GM23338 (cell line): ENCODE measurements at places on chromosomes 13 and 19.

DNA sequence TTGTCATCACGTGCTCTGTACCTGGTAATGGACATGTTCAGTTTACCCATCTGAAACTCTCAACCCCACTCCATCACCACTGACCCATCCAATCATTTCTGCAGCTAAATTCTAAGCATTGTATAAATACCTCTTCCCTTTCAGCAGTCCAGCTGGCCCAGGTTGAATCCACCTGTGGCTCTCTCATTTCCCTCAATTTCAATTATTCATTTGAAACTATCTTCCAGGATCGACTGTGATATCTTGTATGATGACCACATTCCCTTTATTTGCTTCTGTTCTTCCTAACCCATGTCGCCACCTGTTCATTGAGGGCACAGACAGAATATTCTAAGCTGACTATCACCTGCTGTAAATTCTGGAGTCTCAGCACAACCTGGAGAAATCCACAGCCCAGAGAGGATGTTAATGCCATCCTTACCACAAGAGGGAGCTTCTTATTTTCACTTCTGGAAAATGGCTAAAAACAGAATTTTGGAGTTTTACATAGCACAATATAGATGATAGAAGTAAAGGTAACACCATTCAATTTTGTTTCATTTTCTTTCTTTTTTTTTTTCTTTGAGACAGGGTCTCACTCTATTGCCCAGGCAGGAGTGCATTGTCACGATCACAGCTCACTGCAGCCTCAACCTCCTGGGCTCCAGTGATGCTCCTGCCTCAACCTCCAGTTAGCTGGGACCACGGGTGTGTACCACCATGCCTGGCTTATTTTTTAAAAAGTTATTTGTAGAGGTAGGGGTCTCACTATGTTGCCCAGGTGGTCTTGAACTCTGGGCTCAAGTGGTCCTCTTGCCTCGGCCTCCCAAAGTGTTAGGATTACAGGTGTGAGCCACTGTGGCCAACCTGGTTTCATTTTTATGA, 38.6 kb downstream of the ZNF823 start:
- peak; percentile 72 for DNase-seq

- DNase-seq: peak; percentile 68
Measured at GRCh38 chr13:37473035-37473434, 125.5 kb downstream of the POSTN start.

- DNase-seq: no peak
Measured at GRCh38 chr19:18183529-18183928, 9.5 kb upstream of the MPV17L2 start.

DNA sequence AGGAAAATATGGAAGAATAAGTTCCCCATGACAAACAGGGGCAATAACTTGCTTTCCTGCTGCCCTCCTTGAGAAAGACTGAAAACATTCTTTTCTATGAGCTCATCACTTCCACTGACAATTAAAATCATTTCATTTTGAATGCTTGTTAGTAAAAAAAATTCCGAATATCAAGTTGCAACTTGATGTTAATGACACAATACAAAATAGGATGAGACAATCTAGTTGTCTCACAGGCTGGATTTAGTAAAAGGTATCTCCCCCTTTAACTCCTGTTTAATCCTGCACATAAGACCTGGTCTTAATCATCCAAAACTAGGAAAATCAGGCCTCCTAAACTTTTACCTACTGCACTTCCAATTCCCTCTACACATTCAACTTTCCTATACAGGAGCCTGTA, 24.7 kb downstream of the IRS2 start:
- no peak for DNase-seq

GRCh38 chr13:21541980-21542379, 62.0 kb downstream of the MICU2 start:
- DNase-seq: no peak

DNA sequence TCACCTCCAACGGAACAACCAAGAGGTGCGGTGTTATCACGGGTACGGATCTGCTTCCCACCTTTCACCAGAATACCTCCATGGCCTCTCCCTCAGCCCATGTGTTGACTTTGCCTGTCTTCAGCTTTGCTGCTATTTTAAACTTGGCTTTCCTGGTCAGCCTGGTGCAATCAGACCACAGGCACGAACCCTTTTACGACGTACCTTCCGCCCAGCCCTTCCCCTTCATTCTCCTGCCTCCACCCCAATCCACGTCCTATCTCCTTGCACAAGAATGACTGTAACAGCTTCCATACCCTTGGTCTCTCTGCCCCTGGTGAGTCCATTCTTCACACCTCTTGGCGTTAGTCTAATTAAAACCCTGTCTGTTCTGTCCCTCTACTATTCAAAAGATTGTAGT, 431.7 kb downstream of the EFNB2 start:
- DNase-seq: no peak

DNA sequence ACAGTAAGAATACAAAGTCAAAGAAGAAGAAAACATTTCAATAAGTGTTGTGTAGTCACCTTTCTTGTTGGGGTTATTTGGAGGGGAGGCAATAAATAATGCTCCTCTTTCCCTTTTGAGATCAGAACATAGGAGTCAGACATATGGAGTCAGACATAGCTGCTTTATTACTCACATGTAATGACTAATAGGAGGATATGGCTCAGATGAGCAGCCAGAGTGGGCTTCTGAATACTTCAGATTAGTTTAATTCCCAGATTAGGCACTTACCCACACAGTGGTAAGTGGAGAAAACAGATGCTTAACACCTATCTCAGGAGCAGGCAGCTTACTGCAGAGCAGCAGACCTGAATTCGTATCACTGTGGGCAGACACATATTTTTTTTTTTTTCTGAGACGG, 31.7 kb upstream of the C1QTNF9B start:
- no peak for DNase-seq

DNA sequence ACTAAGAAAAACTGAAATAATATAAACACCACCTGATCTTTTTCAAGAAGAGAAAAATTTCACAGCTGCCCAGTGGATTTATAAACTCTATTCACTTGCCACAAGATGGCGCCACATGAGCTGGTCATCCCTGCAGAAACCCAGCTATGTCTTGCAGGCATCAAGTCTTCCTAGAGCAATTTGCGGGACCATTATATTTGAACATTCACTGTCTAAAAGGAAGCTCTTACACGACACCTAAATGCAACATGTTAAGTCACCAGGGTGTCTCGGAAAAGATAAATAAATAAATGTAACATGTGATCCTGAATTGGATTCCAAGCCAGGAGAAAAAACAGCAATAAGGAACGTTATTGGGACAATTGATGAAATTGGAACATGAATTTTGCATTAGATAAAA, 20.3 kb upstream of the AKT2 start:
- peak; percentile 91 for DNase-seq

- DNase-seq: no peak
Measured at GRCh38 chr13:107421028-107421427, 794.3 kb downstream of the LIG4 start.

GRCh38 chr19:10620786-10621185, 4.6 kb upstream of the SLC44A2 start:
- DNase-seq: no peak

DNA sequence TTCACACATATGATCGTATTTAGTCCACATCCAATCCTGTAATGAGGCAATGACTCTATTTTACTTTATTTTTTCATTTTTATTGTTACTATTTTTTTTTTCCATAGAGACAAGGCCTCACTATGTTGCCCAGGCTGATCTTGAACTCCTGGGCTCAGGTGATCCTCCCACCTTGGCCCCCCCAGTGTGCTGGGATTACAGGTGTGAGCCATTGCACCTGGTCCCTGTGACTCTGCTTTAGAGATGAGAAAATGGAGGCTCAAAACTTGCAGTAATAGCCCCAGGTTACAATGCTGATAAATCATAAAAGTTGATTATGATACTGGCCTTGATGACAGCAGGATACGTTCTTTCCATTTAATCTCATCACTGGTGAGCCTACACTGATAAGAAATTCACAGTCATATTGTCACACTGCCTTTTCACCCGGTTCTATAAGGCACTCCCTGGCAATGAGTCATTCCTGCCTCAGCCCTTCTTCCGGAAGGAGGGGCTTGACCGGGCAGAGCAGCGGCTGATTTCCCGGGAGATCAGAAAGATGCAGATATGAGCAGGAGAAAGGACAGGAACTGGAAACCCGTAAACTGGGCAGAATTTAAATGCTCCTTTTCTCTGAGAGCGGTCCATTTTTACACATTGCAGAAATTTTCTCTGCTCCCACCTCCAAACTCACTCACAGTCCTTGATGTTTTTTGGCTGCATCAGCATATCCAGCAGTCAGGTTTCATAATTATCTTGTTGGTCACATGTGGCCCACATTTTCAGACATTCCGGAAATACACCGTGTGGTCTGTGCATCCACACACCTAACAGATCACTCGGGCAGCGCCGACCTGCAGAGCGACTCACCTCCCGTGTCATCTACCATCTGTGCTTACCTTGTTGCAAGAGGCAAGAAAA, 616.4 kb downstream of the EFNB2 start:
- peak; percentile 27 for DNase-seq

DNA sequence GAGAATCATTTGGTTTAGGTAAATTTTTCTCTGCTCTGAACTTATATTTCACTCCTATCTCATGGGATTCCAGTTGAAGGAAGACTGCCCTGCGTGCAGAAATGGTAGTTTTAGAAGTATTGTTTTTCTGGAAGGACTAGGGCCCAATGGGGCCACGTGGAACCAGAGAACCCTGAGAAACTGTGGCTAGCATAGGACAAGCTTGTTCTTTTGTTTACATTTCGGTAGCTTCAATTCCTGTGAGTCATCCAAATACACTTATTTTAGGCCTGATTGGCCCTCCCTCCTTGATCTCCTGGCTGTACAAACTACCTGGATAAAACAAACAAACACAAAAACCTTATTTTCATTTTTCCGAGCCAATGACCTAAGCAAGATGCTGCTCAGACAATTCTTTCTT, 124.0 kb downstream of the ITGBL1 start:
- no peak for DNase-seq

GRCh38 chr13:66312312-66313087, 917.6 kb downstream of the PCDH9 start:
- no peak for DNase-seq

DNA sequence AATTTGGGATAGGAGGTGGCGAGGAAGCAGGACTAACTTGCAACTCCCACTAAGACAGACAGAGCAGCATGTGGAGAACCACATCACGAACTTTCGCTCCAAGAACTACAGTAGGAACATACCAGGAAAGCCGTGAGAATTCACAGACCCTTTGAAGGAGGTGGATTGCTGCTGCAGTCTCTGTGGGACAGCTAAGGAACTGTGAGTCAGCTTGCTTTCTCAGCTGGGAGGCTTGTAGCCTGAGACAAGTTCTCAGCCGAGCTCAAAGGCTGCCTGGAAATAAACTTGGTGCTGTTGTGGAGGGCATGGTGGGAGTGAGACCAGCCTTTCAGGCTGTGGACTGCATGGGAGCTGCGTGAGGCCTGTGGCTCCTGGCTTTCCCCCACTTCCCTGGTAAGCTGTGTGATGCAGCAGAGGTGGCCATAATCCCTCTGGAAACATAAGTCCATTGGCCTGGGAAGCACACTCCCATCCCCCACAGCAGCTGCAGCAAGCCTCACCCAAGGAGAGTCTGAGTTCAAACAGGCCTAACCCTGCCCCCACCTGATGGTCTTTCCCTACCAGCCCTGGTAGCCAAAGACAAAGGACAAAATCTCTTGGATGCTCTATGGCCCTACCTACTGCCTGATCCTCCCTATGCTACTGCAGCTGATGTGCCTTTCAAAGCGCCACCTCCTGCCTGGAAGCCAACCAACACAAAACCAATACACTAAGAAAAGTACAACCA, 441.1 kb upstream of the HTR2A start:
- peak; percentile 28 for DNase-seq

DNA sequence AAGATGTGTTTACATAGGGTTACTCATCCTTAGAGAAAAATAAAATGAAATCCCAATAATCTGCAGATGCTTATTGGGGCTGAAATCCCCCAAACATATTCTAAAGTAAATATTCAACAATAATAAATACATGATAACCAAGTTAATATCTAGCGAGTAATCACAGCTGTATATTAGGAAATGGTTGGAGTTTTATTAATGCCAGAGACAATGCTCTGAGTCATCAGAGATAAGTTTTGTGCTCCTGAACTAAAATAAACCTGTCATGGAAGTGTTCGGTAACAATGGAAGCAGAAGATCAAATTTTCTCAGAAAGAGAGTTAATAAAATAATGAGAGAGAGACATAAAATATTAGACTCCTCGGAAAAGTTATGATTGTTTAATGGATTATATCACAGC, 31.4 kb downstream of the FLT1 start:
- no peak for DNase-seq

DNA sequence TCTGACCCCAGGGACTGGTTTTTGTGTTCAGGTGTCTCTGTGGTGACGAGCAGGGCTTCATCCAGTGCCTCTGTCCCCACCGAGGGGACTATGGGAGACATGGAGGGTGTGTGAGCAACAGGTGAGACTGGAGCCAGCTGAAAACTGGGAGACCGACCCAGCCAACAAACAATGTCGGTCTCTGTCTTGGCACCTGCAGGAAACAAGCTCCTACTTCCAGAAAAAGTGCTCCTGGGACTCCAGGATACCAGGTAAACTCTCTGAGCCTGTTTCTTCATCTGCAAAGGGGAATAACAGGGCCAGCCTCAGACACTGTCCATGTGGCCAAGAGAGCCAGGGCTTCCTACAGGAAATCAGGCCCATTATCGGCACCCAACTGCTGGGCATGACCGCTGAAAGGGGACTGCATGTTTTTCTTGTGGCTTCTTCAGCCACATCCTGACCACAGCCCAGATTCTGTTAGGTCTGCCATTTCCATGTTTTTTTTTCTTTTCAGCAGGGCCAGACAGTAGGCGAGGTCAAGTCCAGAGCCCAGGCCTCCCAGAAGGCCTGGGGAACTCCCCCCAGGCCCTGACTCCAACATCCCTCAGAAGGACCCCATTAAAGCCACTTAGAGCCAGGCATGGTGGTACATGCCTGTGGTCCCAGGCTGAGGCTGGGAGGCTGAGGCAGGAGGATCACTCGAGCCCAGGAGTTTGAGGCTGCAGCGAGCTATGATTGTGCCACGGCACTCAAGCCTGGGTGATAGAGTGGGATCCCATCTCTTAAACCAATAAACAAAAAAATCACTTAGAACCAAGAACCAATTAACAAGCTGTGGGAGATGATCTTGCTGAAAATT, 836 bp upstream of the BST2 start:
- no peak for DNase-seq

- DNase-seq: no peak
Measured at GRCh38 chr19:18636969-18637629, at the start of gene KLHL26. Gene KLHL26, plus strand, starts transcription at chr19:18637028. Its CDS starts 27 bp downstream, at chr19:18637055.

DNA sequence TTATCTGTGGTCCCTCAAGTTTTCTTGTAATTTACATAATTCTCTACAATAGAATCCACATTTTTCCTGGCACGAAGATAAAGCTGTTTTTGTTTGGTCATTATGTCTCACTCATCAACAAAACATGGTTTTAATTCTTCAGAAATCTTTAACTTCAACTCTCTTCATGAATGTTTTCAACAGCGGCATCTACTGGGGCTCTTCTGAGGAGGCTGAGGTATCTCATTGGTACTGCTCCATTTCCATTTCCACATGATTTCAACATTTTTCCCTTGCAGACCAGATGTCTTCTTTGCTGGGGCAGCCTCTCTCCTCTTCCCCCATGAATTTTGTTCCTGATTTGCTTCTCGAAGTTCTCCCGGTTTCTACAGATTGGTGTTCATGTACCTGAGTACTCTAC, 5.8 kb upstream of the KBTBD7 start:
- DNase-seq: no peak

GRCh38 chr19:57803594-57804325, 11.0 kb downstream of the ZNF552 start:
- DNase-seq: peak; percentile 92
